ENCODE measurements at places on chromosomes 4 and X.

DNA sequence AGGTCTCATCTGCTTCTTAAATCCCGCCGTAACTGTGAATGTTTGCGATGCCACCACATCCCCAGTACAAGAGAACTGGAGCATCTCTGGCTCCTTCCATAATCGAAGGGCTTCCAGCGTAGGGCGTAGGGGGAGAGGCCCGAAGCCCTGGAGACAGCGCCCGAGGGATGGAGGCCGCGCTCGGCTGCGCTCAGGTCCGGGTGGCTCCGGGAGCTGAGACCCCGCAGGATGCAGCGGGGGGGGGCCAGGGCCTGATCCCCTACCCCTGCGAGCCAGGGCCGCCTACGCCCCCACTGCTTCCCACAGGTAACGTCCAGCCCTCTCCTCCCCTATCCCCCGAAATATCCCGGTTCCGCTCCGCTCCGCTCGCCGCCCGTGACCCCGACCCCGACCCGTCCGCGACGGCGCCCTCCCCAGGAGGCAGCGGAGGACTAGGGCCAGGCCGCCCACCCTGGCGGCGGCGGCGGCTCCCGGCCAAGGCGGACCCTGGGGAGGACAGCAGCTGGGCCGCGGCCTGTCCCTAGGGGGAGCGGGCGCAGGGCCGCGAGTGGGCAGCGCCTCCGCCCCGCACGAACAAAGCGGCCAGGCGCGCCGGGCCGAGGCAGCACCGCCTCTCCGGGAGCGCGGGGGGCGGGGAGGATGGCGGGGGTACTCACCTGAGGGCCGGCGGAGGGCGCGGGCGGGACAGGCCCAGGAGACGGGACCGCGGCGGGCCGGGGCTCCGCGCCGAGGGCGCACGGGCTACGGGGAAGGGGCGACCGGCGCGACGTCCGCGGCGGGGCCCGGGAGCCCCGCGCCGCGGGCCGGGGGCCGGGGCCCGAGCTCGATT is 723 bp downstream of the WDFY3 start:
- DNase-seq: no peak

- DNase-seq: no peak
Observed at GRCh38 chrX:12790885-12791256, 341 bp upstream of the PRPS2 start.

GRCh38 chr4:123352240-123352945 is 44.2 kb upstream of the SPRY1 start:
- DNase-seq: no peak

GRCh38 chr4:146023334-146023967 is 84.8 kb upstream of the ZNF827 start:
- DNase-seq: no peak

- no peak for DNase-seq
Observed at GRCh38 chrX:40010550-40011321, 87.0 kb downstream of the BCOR start.

GRCh38 chr4:36835246-36835645 is 409.3 kb upstream of the NWD2 start:
- no peak for DNase-seq

- DNase-seq: no peak
Observed at GRCh38 chr4:31974490-31975002, 1254.4 kb downstream of the PCDH7 start.

GRCh38 chrX:110852180-110852579 is 56.6 kb upstream of the CHRDL1 start:
- DNase-seq: no peak

GRCh38 chr4:159434114-159434870 is 331.4 kb downstream of the RAPGEF2 start:
- DNase-seq: no peak

GRCh38 chr4:90187148-90187884 is 60.1 kb downstream of the CCSER1 start:
- no peak for DNase-seq

DNA sequence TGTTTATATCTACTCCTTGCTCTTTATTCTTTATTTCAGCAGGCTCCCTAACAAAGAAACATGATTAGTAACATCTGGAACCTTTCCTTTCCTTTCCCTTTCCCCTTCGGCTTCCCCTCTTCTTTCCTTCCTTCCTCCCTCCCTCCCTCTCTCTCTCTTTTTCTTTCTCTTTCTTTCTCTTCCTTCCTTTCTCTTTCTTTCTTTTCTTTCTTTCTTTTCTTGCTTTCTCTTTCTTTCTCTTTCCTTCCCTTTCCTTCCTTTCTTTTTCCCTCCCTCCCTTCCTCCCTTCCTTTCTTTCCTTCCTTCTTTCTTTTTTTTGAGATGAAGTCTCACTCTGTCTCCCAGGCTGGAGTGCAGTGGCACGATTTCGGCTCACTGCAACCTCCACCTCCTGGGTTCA is 30.7 kb upstream of the RBMX start:
- DNase-seq: no peak

DNA sequence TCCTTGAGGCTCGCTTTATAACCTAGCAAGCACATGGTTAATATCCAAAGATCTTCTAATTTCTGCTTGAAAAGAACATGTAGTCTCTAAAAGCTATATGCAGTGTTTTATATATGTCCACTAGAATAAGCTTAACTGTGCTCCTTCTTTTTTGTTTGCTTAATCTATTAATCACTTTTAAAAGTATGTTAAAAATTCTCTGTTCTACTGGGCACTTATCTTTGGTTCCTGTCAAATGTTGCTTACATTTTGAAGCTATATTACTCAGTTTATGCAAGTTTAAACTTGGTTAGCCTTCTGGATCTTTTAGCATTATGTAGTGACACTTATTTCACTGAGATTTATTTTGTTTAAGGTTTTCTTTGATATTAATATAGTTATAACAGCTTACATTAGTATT is 32.5 kb downstream of the MAOA start:
- DNase-seq: no peak

All from HS-27A (cell line).